ENCODE measurements at places on chromosomes 4 and X.

DNA sequence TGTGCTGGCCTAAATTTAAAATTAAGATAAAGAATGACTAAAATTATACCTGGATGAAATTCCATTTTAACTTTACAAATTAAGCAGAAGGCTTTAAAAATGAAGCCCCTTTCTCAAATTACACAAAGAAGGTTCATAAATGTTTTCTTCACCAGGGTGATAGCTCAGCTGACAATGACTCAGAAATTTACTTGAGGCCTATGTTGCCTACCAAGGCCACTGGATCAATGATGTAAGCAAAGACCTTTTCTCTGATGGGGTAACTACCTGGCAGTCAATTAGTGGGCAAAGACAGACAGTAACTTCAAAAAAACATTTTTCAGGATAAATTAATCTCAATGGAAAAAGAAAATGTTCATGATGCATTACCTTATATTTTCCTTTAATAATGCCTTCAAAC is 23.9 kb upstream of the GPR34 start:
- DNase-seq = no peak

- DNase-seq = no peak
Observed at GRCh38 chrX:40729598-40730584, 5.5 kb downstream of the MED14 start.

GRCh38 chr4:66516940-66517339 is 846.7 kb upstream of the EPHA5 start:
- no peak for DNase-seq

- no peak for DNase-seq
Observed at GRCh38 chrX:150542846-150543229, 25.6 kb upstream of the MTM1 start.

DNA sequence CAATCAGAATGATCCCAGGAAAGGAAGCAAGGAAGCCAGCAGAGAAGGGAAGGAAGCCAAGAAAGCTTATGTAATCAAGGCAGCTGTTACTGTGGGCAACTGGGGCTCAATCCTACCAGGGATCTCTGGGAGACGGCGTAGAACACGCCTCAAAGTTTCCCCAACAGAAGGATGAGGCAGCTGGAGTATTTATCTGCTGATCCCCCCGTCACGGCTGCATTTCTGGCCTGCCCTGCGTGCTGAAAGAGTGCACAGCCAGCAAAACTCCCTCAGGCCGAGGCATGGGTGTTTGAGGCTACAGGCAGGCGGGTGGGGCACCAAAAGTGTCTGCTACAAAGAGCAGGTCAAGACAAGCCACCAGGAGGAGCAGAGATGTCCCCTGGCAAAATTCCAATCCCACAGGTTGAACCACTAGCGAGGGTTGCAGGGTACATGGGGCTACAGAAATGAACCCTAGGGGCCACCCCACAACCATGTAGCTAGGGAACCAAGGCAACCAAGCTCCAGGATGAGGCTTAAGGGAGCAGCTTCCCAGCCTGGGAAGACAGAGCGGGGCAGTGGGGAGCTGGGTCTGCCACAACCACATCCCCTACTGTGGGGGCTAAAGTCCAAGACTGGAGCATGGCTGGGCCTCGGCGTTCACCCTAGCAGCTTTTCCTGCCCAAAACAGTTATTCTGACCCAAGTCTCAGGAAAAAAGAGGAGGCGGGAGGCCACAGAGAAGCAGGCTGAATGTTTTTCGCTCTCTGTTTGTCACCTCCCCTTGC is 113.4 kb downstream of the BCOR start:
- peak; percentile 72 for DNase-seq

DNA sequence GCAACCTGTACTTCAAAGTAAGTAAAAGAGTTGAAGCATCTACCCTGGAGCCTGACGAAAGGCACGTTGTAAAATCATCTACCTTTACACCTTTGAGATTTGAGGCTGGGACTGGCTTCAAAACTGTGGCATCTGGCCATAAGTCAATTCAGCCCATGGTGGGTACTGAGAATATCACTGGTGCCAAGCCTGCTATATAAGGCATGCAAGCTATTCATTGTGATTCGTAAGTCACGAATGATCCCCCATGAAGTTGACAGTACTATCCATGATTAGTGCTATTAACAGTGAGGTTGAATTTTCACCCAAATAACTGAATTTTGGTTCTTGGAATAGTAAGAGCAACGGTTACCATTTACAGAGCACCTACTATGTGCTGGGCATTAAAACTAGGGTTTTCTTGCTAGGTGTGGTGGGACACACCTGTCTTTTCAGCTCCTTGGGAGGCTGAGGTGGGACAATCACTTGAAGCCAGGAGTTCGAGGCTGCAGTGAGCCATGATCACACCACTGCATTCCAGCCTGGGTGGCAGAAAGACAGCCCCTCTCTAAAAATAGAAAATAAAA is 39.8 kb downstream of the IRF2 start:
- no peak for DNase-seq

- DNase-seq = peak; percentile 45
Observed at GRCh38 chrX:74449937-74450330, 28.6 kb downstream of the SLC16A2 start.

GRCh38 chr4:1991596-1992434 is 17.0 kb downstream of the NELFA start:
- DNase-seq = no peak

DNA sequence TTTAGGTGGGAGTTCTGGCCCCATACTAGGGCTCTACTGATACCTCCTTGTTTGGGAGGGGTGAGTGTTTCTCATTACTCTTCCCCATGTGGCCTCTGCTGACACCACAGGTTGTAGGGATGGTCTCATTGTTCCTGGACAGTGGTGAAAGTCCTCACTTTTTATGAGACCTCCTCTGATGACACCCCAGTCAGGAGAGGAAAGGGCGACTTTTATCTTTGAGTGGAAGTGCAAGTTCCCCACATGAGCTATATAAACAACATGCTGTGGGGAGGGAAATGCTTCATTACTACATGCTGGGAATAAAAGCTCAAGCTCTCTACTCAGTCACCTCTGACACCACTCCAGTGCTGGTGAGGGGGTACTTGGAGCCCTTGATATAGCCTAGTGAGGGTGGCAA is 29.5 kb upstream of the MAGEA6 start:
- no peak for DNase-seq

- peak; percentile 70 for DNase-seq
Observed at GRCh38 chrX:136259543-136259942, 8.3 kb upstream of the MAP7D3 start.

- DNase-seq = peak; percentile 42
Observed at GRCh38 chr4:182179105-182179504, 64.1 kb upstream of the TENM3 start.

DNA sequence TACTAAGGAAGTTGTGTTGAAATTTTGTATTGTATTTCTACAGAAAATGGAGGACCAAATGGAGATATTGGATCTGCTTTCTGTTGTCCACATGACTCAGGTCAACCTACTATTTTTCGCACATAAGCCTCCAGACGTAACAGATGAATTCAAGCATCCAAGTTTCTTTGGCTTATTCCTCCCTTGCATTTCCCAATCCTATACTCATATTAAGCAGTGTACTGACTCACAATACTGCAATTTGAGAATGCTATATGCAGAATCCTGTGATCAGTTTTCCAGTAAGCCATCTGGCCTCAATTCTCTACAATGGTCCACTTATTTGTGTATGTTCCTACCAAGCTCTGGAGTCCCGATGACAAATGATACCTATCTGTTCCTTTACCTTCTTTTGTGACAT is 75.7 kb downstream of the ASB9 start:
- DNase-seq = peak; percentile 4

- no peak for DNase-seq
Observed at GRCh38 chrX:134338527-134338926, 101.5 kb downstream of the CCDC160 start.

Data from fibroblast of the aortic adventitia (primary cell).